ENCODE measurements at places on chromosomes 11 and 22.
A peak's percentile ranks its signal among the peaks of the same experiment; 100 is the strongest.

GRCh38 chr11:28526406-28526751, 418.2 kb downstream of the METTL15 start:
- no peak for DNase-seq

- DNase-seq, result no peak
These were observed 20.2 kb upstream of the FLRT1 start for GRCh38 chr11:64015510-64015909.

GRCh38 chr22:21055880-21056319, 10.2 kb downstream of the LRRC74B start:
- no peak for DNase-seq

DNA sequence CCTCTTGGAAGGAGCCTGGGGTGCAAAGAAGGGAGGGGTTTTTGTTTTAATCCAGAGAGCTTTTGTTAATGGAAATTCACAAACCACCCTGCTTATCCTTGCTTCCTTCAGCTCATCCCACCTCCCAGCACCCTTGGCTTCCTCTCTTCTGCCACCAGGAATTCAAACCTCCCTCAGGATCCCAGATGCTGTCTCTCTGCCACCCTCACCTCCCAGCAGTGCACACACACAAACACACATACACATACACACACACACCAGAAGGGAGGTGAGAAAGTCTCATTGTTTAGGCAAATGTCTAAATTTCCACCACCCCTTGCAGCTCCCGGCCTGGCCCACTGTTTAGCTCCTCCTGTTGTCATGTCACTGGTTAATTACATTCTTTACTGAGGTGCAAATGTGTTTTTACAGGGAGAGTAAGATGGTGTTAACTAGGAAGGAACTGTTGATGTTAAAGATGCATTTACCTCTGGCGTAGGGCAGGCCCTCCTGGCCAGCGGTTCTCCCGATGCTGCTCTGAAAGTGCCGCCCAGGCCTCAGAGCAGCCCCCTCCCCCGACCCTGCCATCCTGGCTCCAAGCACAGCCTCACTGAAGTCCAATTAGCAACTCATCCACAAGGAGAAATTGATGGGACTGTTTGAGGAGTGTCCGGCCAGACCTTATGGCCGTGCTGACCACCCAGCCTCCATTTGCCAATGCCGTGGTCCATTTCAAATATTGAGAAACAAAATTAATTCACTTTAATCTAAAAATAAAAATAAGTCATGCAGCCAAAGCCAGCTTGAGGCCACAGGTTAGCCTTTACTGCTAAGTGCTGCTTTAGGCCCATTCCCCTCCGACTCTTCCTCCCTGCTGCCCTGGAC, 165.4 kb downstream of the FEZ1 start:
- no peak for DNase-seq

DNA sequence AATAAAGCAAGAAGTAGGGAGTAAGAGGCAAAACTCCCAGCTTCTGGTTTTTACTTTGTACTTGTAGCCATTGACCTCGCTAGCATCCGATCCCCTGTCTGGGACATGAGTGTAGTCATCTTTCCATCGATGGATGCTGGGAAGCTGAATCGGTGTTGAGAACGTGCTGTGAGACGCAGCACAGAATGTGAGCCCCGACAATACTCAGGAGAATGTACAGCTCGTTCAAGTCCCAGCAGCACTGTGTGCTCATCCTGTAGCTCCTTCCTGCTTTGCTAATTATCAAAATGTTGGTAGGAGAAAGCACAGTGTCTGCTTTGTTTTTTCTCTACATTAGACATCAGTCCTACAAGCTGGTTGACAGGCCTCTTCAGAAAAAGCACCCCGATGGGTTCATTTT, 56.6 kb downstream of the JAM3 start:
- DNase-seq, result no peak

- no peak for DNase-seq
These were observed 30.3 kb upstream of the MYEOV start for GRCh38 chr11:69263736-69264052.

DNA sequence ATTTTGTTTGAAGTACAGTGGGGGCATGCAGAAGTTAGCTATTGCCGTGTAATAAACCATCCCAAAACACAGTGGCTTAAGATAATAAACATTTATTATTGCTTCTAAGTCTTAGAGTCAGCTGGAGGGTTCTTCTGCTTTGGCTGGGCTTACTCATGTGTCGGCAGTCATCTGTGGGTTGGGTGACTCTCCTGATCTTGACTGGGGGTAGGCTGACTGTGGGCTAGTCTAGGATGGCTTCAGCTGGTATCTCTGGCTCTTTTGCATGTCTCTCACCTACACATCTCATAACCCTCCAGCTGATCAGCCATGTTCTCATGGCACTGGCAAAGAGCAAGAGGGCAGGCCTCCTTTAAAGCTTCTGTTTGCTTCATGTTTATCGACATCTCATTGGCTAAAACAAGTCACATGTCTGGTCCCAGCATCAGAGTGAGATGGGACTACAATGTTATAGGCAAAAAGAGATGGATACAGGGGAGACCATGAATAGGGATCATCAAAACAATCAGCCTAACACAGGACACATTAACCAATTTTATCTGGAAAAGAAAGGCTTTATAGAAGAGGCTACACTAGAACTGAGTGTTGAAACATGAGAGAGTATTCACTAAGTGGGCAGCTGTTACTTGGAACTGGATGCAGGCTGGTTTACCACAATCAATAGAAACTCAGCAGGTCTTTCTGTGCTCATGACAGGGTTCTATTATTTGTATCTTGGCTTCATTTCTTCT, 5.1 kb downstream of the LRRC51 start:
- no peak for DNase-seq

GRCh38 chr22:37219533-37219932, 7.3 kb upstream of the SSTR3 start:
- DNase-seq, result peak; percentile 37

GRCh38 chr11:83721263-83721662, 435.1 kb upstream of the CCDC90B start:
- no peak for DNase-seq

GRCh38 chr22:47357086-47357485, 594.6 kb downstream of the TBC1D22A start:
- DNase-seq, result no peak

DNA sequence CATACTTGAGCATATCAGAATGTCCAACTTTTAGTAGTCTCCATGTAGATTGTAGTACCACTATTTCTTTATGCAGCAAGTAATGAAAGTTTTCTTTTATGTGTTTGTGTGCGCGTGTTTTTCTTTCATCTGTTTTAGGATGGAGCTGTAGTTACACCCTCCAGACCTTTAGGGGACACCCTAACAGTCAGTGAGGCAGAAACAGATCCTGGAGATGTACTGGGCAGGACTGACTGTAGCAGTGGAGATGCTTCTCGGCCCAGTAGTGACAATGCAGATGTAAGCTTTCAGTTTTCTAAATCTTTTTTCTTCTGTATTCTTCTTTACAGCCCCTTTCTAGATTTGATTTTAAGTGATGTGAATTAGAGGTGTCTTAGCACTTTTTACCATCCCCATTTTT, 79.9 kb upstream of the GRIK4 start:
- no peak for DNase-seq

DNA sequence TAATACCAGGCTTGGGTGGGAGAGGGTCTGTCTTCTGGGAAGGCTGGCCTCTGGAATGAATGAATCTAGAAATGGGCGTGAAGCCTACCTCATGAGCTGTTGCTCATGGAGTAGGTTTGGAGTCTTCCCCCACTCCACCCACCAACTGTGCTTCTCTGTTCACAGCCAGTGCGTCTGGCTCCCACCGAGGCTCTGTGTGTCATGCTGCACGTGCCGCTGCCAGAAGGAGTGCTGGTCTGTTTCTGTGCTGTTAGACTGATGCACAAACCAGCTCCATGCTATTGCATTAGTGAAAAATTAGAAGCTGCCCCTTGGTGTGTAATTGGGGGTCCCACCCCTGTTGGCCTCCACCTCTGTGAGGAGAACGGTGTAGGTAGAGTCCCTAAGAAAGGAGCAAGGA, 132.3 kb upstream of the PARVA start:
- DNase-seq, result no peak

DNA sequence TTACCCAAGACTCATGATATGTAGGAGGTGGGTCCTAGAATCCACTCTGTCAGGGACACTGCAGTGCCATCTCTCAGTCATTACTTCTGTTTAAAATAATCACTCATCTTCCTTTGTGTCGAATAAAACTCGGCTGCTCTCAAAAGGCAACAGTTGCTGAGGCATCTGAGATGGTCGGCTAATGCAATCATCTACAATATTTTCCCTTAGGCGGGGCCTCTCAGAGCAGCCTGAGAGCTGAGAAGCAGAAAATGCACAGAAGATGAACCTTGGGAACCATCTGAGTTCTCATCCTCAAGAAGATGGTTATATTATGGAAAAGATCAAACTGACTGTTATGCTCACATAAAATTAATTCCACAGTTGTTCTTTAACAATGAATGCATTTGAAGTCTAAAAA, 1518.2 kb upstream of the TENM4 start:
- no peak for DNase-seq

DNA sequence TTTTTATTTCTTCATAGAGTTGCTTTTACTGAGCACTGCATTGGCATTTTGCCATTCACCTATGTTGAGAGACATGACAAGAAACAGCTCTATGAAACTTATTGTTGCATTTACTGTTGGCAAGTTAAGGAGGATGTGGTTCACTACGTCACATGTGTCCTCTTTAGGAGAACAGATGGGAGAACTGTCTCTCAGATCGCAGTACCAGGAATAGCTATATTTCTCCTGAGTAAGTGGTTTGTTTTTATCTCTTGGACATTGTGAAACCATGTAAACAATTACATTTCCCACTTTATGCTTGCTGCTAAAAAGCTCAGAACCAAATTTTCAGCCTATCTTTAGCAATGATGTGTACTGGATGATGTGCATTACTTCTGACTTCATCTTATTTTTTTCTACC, 34.8 kb upstream of the PSMA1 start:
- peak; percentile 63 for DNase-seq

- DNase-seq, result no peak
These were observed 4.9 kb upstream of the KRTAP5-1 start for GRCh38 chr11:1589996-1590395.

GRCh38 chr11:122285070-122285988, 169.3 kb upstream of the BLID start:
- no peak for DNase-seq

DNA sequence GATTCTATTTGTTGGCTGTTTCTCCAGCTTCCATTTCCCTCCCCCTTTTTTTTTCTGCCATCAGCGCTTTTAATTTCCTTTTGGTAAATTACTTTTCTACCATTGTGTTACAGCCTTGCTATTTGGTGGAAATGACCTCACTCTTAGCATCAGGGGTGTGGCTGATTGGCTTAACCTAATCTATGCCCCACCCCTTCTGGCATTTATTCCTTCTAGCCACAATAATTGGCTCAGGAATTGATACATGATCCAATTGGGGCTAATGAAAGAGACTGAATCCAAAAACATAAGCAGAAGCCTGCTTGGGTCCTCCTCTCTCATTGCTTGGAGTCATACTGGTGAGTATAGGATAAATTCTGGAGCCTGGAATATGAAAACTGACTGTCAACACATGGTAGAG, 402.4 kb upstream of the LRRC4C start:
- no peak for DNase-seq

- DNase-seq, result peak; percentile 42
These were observed 14.3 kb downstream of the ATP5MG start for GRCh38 chr11:118415739-118416068.

- DNase-seq, result no peak
These were observed 65.0 kb downstream of the SLC36A4 start for GRCh38 chr11:93132836-93133235.

DNA sequence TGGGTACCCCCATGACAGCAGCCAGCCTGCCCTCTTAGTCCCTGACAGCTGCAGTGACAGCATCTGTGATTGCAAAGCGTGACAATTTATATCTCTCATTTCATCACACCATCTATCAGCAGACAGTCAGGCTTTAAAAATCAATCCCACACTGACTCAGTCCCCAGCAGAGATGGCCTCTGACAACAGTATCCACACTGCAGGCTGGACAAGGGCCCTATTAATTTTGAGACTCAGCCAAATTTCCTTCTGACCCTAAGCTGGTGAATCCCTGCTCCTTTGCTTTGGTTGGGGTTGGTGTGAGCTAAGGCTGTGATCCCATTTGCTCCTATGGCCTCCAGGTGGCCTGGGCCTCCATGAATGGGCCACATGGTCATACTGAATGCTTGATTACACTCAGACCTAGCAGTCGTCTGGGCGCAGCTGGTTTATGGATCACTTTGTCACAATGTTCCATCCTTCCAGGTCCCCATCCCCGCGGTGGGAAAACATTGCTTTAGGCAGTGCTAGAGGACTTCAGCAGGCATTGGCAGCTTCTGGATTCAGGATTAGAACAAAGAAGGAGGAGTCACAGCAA, 68.2 kb upstream of the B3GAT1 start:
- no peak for DNase-seq

DNA sequence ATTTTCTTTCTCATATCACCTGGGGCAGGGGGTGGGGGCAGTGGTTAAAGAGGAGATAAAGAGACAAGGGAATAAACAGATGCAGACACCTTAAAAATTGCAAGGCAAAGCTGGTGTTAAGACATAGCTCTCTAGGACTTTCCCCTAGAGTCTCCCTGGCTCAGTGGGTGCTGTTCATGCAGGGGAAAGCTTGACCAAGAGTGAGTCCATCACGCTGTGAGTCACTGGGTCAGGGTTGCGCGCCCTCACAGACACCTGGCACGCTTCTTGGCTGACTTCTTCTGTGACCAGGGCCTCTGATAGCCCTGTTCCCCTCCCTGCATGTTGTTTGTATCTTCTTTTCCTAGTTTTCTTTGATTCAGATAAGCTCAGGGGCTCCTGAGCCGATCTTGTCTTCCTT, 31.9 kb downstream of the COMMD9 start:
- DNase-seq, result no peak

GRCh38 chr22:49372530-49373288, 455.0 kb downstream of the BRD1 start:
- DNase-seq, result no peak

GRCh38 chr22:48139776-48140175, 1377.3 kb downstream of the TBC1D22A start:
- DNase-seq, result no peak

DNA sequence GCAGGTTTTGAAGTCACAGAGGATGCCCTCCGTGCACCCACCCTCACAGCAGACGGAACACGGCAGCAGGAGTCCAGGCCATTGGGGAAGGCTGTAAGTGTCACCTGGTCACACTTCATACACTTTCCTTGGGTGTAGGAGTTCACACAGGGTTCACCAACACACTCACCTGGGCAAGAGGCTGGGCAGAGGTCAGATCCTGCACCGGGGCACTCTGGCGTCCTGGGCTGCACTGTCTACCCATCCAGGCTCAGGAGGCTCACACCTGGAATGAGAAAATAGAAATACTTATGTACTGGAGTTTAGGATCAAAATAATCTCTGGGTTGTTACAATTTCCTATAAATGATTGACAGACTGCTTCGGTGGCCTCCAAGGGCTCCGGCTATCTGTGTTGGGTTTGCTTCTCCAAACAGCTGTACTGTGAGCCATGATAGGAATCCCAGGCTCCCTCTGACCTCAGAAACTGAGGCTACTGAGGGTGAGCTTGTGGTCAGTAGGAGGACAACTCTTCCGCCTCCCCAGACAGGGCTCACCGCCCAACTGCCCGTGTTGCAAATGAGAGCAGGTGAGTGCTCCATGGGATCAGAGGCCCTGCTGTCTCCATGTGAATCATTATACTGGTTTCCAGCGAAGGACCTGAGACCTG, 20.1 kb upstream of the CARS1 start:
- DNase-seq, result no peak

GRCh38 chr22:17807578-17808410, 33.5 kb upstream of the BID start:
- DNase-seq, result no peak
